ENCODE measurements at places on chromosomes 16 and 17.
A peak's percentile ranks its signal among the peaks of the same experiment; 100 is the strongest.

- DNase-seq, result peak; percentile 22
Measured at GRCh38 chr17:41885733-41886132, 20.5 kb upstream of the KLHL11 start.

GRCh38 chr16:14131774-14132695 is 60.9 kb downstream of the MRTFB start:
- DNase-seq, result no peak

DNA sequence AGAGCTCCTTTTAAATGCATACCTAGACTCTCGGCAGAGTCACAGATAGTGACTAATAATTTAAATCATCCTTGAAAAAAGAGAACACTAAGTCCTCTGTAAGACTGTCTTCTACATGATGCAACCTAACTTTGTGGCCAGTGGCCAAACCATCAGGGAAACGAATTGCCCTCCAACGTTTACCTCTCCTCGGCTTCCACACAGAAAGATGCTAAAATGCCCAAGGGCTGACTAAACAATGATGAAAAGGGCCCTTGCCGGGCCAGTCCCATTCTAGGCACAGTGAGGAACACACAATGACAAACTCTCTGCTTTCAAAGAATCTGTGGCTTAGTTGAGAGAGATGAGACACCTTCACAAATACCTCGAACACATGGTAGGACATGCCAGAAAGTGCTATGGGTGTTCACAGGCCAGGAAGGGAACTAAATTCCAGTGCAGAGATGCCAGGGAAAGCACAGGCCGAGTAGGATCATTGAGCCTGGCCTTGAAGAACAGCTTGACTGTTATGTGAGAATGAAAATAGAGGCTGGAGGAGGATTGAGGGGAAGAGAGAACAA is 35.3 kb upstream of the PITPNM3 start:
- no peak for DNase-seq

DNA sequence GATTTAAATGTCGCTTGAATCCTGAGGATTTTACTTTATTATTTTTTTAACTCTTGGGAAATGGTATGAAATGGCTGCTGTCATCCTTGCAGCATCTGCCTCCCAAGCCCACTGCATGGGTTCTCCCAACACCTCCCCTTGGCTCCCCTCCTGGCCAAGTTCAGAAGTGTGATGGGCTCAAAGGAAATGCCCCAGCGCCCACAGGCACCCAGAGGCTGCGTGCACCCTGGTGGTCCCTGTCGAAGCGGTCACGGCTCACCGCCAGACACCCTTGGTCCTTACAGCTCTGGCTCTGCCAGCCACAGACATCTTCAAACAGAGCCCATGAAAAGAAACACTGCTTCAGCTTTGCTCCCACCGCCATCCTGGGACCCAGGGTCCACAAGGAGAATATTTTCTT is 334.7 kb downstream of the SOX9 start:
- no peak for DNase-seq

DNA sequence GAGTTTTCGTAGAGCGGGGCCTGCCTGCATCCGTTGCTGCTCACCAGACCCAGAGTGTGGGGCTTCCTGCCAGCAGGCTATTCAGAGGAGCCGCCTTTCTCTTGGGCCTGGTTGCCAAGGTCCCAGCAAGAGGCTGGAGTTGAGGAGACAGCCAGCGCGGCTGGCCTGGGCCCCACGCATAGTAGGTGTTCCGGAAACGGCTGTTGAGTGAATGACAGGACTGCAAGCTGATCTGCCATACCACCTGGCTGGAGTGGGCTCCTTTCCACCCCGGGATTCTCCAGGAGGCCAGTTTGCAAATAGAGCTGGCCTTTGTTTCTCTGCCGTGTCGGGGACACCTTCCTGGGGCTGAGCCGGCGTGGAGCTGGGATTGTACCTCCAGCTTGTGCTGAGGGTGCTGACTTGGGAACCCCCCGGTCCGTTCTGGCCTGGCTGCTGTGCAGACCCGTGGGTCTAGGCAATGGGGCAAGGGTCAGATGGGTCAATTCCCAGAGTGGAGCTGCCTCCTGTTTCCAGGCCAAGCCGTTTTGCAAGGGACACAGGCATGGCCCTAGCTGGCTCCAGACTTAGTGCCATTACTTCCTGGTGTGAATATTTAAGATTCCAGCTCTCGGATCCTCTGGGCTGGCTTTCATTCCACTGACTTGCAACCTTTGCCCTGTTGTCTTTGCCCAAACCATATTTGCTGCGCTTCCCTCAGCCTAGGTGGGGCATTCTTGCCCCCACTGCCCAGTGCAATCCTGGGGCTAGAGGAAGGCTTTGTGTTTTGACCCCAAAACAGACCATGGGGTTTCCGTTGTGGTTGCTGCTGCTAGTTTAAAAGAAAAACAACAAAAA is 68.8 kb downstream of the CMIP start:
- DNase-seq, result peak; percentile 89

- peak; percentile 80 for DNase-seq
Measured at GRCh38 chr16:11094075-11094856, 149.9 kb downstream of the CLEC16A start.

DNA sequence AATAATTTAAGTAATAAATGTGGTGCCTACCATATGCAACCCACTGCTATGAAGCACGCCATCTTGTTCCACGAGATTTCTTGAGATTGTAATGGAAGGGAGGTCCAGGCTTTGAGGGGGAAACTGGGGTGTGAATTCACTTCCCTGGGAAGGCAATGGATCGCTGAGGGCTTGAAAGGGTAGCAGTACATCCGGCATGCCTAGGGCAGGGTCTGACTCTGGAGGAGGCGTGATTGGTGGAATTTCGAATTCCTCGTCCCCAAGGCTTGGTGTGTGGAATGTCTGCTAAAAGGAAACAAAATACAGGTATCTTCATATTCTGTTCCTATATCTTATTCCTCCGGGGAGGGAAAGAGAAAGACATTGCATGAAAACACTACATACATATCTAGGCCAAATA is 83.0 kb downstream of the TOX3 start:
- DNase-seq, result peak; percentile 10

DNA sequence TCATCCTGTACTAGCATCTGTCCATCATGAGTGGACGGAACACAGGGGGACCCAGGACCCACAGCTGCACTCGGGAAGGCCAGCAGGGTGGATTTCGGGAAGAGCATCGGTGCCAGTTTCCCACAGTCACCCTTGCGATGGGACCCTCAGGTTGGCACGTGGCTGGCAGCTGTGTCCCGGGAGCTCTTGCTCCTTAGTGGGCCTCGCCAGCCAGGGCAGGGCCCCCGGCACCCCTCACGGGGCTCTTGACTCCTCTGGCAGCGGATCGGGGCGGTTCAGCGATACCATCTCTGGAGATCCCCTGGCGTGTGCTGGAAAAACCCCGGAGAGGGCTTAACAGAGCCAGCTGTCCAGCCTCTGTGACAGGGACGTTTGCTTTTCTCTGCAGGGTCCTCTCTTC is 9.2 kb downstream of the CAPN15 start:
- no peak for DNase-seq

DNA sequence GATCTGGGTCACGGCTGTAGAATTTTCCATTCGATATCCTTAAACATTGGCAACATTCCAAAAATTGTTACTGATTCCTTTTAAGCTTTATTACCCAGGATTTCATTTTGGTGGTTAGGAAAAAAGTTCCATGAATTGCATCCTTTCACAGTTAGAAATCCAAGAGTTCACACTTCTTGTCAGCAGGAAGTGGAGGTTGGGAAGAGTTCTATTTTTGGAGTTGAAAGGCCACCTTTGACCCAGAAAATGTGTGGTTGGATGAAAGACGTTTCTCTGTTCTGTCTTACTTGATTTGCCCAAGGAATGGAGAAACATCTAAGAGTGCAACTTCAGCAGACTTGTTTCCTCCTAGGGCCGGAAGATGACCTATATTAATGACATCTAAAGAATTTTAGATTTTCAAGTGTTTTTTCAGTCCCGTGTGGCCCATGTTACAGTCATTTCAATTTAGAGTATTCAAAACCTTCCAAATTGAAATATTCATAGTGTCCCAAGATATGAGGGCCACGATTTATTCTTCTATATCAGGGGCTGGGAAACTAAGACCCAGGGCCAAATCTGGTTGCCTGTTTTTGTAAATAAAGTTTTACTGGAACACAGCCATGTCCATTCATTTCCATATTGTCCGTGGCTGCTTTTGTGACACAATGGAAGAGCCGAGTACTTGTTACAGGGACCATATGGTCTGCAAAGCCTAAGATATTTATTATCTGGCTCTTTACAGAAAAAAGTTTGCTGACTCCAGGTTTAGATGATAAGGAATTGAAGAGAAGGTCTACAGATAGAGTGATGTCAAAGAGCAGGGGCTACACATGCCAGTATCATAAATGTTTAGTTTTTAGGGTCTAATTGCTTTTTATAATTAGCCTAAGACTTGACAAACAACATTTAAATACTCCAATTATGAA is 50.2 kb downstream of the CDK5R1 start:
- DNase-seq, result no peak

DNA sequence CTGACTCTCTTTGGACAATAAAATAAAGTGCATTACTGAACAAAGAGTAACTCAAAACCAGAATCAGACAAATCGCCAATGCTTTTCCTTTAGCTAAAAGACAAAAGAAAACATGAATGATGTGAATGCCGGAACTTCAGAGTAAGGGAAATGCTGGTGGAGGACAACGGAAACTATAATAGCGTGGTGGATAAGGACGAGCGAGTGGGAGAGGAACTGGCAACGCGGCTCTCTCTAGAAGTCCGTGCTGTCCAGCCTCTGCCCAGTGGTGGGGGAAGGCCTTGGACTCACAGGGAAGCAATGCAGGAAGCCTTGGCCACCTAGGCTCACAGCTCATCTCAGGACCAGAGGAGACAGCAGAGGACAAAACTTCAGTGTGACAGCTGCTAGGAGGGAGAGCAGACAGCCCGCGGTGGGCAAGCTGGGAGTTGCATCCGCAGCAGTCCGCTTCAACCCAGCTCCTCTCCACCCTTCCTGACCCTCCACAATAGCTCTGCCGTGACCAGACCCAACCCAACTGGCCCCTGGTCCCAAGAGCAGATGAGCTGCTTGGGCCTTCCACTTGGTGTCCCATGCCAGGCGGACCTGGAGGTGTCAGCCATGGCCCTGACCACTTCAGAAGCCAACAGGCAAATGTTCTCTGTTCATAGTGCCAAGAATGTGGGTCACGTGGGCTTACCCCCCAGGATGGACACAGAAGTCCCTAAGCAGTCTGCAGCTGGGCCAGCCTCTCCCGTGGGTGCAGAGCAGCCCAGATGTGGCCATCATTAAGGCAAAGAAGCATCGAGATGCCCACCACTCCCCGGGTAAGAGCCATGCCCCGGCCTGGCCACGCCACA is 5.3 kb upstream of the FAAP100 start:
- DNase-seq, result no peak

DNA sequence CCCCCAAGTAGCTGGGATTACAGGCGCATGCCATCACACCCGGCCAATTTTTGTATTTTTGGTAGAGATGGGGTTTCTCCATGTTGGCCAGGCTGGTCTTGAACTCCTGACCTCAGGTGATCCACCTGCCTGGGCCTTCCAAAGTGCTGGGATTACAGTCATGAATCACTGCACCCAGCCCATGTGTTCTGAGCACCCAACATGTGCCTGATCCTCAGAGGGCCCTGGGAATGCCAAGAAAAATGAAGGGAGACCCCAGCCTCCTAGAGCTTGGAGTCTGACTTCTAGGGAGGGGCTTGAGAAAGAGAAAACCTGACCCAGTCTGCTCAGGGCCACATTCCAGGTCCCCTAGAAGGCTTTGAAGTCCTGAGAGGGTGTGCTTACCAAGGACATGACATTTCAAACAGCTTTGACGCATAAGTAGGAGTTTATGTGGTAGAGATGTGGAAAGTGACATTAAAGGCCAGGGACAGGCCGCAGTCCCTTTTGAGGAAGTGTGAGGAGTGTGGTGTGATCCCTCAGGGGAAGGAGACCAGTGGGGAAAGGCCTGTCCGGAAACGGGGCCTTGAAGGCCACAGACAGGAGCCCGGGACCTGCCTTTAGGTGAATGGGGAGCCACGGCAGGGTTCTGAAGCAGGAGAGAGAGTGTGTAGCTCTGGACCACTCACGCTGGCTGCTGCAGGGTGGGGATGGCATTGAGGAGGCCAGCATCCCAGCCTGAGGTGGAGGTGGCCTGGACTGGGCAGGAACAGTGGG is 1.1 kb upstream of the CCL22 start:
- DNase-seq, result no peak

DNA sequence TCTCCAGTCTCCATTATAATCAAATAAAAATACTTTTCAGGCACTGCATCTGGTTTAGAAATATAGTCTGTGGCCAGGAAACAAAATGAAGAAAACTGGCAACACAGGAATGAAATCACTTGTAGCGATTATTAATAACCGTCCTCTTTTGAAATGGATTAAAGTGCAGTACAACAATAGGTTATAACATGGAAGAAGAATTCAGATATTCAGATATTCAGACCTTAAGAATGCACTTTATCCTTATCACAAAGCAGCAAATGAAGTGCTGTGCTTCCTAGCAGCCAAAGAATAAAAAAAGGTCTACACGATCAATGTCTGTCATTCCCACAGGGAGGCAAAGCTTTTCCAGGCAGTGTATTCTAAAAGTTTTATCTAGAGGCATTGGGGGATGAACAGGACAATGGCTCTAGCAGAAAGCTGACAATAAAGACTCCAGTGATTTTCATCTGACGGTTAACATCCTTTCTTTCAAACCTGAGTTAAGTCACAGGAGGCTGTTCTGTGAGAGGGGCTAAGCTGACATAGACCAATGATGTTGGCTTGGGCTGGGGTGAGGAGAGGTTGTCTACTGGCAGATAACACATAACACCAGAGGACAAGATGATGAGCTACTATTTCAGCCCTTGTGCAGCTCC is 259.2 kb downstream of the SLC39A11 start:
- peak; percentile 34 for DNase-seq

GRCh38 chr16:24308200-24308599 is 52.1 kb downstream of the CACNG3 start:
- no peak for DNase-seq

- DNase-seq, result no peak
Measured at GRCh38 chr17:68981288-68981687, 26.1 kb upstream of the ABCA8 start.

GRCh38 chr17:81858170-81858966 is 2.0 kb downstream of the P4HB start:
- no peak for DNase-seq

DNA sequence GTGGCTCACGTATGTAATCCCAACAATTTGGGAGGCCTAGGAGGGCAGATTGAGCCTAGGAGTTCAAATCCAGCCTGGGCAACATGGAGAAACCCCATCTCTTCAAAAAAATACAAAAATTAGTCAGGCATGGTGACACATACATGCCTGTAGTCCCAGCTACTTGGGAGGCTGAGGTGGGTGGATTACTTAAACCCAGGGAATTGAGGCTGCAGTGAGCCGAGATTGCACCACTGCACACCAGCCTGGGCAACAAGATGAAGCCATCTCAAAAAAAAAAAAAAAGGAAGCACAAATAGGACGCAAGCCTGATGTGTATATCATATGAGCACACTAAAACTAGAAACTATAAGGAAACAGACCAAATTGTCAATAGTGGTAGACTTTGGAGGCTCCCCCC is 17.1 kb upstream of the FLCN start:
- no peak for DNase-seq

All from mesendoderm (in vitro differentiated cells).